Stromal cell of bone marrow (primary cell): ENCODE measurements at places on chromosomes 5 and 9.
A peak's percentile ranks its signal among the peaks of the same experiment; 100 is the strongest.

DNA sequence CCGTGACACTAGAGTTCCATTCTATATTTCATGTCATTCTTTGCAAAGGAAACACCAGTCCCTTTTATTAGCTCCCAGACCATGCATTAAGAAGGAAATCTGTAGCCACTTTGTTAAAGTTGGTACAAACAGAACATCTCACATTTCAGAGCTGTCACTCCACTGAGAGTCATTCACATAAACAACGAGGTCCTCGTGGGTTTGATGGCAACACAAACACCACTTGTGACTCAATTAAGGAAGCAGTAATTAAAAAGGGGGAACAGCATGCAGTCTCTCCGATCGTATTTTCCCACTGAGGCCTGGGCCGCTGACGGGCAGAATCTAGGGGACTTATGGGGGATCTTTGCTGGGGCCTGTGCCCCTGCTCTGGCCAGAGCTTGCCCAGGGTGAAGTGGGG is 94.2 kb upstream of the ZNF618 start:
- no peak for DNase-seq

DNA sequence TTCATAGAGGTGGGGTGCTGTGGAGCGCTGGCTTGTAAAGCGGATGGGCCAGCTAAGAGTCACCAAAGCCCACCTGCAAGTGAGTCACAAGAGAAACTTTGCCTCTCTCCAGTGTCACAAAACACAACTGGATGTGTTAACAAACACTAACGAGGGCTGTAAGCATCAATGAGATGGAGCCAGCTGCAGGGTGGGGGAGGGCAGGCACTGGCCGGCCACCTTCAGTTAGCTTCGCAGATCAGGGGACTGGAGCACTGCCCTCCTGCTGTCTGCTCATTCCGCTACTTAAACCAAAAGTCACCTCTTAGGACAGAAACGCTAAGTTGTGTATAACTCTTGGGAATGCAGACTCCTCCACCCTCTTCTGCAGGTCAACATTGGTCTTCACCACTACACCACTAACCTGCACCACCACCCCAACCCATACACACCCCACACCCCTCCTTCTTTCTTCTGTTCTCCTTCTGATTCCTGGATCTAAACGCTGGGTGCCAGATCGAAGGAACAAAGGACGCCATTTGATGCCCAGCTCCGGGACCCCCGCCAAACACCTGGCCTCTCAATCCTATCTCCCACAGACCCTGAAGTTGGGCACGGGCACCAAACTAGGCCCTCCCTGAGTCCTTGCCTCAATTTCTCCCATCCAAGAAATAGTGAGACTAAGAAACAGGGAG is 2.1 kb downstream of the ARSI start:
- no peak for DNase-seq

- DNase-seq = no peak
These were observed 19.5 kb upstream of the GOLGA1 start for GRCh38 chr9:124960409-124960752.

GRCh38 chr9:112531666-112532282 is 45.1 kb downstream of the KIAA1958 start:
- no peak for DNase-seq

GRCh38 chr5:15927710-15928380 is 251.7 kb downstream of the MARCHF11 start:
- no peak for DNase-seq

DNA sequence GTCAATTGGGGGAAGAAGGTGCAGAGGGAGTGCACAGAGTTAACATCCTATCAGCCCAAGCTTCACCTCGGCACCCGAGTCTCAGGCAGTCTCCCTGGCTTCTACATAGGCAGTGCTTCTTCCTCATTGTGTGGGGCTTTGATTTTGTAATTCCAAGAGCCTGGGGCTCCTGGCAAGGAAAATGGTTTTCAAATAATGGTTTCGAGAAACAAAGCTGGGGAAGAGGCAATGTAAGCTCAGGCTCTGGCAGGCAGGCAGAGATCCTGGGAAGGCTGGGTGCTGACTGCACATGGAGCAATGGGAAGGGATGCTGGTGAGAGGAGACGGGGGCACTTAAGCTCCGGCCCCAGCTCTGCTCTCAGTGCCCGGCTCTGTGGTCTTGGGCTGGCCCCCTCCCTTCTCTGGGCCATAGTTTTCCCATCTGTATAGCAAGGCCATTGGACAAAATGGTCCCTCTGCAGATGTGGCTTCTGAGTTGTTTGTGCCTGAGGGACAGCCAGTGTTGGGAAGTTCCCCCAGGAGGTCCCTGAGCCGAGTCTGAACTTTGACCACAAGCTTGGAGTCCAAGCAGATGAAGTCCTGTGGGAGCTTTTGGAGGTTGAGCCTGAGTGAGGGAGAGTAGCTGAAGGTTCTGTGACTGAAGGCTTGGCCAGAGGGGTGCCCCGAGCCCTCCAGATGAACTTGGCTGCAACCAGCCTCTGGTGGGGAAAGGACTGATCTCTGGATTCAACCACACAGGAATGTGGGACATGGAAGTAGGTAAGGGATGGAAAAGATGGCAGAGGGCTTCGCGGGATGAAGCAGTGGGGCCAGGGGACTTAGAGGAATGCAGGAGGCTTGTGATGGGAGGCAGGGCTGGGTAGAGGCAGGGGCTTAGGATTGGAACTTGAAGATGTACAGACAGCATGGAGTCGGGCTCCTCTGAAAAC is 28.5 kb upstream of the IL17B start:
- DNase-seq = no peak

DNA sequence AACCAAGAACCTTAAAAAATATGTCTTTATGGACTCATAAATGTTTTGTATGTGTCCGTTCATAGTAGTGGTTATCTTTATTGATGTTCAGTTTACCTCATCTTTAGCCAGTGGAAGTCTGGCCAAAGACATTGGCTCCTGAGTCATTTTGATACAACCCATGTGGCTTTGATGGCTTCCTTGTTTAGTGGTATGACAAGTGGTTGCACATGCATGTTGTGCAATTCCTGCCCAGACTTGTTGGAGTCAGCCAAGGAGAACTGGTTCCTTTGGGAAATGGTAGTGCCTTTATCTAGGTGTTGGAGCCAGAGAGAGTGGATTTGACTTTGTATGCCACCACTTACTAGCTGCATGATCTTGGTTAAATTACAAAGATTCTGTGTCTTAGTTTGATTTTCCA is 94.3 kb downstream of the RPS23 start:
- peak; percentile 51 for DNase-seq

- no peak for DNase-seq
These were observed 129.0 kb downstream of the PIK3R1 start for GRCh38 chr5:68344447-68345111.

DNA sequence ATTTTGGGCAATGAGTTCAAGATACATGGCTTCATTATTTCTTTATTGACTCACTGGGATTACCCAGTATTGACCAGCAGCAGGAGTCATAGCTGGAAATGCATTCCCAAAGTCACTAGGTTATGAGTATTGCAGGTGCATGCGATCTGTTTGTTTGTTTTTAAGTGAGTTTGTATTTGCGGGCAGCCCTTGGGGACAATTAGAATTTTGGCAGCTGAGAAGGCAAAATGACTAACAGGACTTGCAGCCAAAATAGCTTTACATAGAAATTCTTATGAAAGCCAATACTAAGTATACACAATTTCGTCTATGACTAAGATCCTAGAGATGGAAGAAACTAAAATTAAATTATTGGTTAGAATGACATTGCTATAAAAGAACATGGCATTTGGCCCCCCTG is 18.1 kb upstream of the RGMB start:
- peak; percentile 91 for DNase-seq

GRCh38 chr5:132420706-132421272 is 51.3 kb downstream of the SLC22A5 start:
- DNase-seq = no peak

DNA sequence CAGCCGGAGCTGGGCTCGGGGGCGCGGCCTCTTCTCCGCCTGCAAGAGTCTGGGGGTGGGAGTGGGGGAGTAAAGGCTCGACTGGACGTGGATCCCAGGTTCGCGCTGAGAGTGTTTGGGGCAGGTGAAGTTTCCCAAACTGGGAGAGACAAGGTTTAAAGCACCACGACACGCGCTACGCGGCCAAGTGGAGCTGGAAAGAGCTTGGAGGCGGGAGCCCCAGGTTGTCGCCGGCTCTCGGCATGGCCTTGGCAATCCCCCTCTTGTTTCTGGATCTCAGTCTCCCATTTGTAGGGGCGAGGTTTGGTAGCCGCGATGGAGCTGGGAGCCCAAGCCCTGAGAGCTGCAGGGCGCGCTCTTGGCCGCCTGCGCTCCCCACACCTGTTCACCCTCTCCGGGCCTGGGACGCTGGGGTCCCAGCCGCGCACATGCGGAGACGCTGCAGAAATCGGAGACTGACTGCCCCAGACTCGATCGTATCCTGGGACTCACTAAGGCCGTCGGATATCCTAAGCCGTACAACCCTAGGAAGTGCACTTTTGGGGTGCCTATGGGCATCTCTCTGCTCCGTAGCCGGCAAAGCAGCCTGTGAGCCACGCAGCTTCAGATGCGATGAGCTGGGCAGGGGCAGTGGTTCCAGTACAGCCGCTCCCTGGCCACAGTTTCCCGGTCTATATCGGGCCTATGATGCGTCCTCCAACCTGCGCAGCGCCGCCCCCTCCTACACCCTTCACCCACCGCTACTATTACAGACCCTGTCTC is 937 bp downstream of the TMOD1 start:
- DNase-seq = no peak

DNA sequence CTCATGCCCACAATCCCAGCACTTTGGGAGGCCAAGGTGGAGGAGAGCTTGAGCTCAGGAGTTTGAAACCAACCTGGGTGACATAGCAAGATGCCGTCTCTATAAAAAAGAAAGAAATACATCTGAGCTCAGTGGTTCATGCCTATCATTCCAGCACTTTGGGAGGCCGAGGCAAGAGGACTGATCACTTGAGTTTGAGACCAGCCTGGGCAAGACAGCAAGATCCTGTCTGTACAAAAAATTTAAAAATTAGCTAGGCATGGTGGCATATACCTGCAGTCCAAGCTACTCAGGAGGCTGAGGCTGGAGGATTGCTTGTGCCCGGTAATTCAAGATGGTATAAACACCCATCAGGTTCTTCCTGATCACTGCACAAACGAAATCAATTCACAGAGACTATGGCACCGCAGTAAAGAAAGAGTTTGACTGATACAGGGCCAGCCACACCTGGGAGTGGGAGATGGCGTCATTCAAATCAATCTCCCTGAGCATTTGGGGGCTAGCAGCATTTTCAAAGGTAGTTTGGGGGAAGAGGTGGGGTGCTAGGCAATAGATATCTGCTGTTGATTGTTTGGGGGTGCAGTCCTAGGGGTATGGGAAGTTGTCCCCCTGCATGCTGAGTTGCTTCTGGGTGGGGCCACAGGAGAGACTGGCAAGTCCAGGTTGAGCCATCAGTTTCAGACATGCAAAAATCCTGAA is 169.2 kb downstream of the TTC39B start:
- DNase-seq = no peak

DNA sequence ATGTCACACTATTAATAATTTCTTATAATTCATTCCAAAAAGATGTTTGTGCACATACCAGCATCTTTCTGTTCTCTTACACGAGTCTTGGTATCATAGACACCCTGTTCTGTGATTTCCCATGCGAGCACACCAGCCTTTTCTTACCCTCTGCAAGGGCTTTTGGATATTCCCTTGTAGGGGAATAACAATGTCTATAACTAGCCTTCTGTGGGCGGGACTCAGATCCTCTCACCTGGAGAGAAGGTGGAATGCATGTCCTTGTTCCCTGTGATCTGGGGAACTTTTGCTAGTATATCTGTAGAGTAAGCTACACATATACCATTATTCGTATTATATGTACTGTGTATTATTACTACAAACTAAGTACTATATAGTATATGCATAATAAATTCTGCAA is 44.8 kb downstream of the EHMT1 start:
- DNase-seq = no peak

GRCh38 chr9:121225240-121225639 is 23.6 kb upstream of the RAB14 start:
- no peak for DNase-seq
